ENCODE measurements at places on chromosomes 6 and 20.

GRCh38 chr6:2959909-2960719 is 11.3 kb downstream of the SERPINB6 start:
- DNase-seq, result no peak

- no peak for DNase-seq
Measured at GRCh38 chr6:16698997-16699868, 62.0 kb downstream of the ATXN1 start.

DNA sequence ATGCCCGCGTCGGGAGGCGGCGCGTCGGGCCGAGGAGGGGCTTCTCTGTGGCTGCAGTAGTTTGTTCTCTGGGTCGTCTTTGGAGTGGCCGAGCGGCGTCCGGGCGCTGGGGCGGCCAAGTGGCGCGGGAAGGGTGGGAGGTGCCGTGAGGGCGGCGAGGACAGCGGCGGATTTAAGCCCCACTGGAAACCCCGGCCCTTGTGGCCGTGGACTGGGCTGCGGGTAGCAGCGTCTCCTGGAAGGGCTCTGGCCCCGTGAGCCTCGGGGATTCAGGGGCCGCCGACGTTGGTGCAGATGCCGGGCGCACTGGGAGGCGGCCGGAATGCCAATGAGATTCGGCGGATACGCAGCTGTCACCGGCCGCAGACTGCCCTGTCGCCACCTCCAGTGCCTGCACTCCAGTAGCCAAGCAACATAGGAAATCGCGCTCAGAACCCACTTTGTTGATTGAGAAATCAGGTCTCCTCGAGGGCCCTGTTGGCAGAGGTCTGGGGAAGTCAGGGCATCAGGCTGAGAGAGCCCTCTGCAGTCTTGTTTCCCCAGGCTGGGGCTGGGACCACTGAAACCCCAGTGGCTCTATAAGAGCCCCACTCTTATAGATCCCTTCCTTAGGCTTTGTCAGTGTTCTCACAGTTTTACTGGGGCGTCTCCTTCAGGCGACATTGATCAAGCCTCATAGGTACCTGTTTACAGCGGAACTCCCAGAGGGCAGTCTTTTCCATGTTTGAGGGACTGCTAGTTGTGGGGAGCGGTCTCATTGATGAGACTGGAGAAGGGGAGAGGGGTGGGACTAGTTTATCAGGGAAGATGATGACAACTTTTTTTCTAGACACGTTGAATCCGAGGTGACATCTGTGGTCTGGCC is 642 bp downstream of the GZF1 start:
- no peak for DNase-seq

DNA sequence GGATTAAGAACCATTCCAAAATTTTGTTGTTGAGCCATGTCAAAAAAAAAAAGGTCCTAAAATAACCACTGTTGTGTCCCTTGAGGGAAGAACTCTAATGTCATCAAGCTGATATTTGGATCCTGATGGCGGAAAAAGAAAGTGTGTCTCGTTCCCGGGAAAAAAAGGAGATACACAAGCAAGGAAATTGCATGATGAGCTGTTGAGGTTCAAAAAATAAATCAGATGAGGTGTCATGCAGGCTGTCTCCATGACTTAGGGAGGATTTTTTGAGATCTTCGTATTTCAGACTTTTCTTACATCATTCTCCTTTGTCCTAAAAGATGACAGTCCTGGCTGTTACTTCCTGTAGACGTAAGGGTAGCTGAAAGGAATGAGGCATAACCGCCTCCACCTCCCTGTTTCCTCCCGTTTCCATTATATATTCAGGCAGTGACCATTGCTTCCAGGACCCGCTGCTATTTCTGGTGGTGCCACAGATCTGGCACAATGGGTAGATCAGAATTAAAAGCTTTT is 117.3 kb upstream of the TNFAIP3 start:
- DNase-seq, result no peak

DNA sequence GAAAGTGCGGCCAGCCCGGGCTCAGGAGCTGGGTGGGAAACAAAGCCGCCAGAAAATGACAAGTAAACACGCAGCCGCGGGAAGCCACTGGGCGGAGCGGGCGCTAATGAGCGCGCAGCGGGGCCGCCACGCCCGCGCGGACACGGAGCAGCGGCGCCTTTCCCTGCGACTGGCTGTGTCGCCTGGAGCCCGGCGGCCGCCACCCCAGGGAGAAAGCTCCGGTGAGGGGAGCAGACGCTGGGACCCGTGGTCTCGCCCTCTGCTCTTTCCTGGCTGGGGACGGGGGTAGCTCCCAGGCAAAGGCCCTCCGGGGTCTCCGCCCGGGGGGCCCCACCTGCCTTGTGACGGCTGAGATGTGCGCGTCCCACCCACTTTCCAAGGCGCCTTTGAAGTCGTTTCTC is 54.9 kb downstream of the PRR18 start:
- no peak for DNase-seq

DNA sequence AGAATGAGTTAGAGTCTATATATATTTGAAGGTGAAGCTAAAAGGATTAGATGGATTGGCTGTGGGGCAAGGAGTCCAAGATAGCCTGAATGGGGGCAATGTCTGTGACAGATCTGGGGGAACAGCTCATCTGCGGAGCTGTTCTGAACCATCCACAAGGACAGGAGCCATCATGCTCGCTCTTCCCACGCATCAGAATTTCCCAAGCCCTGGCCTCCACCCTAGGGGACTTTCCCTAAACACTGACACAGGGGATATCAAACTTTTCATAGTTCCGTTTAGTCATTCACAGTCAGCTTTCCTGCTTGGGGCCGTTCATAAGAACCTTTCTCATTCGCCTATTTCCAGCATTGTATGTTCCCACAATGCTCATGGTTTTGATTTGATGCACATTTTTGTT is 37.6 kb upstream of the CCN6 start:
- peak; percentile 25 for DNase-seq

- no peak for DNase-seq
Measured at GRCh38 chr6:41901882-41902519, 6.8 kb upstream of the USP49 start.

DNA sequence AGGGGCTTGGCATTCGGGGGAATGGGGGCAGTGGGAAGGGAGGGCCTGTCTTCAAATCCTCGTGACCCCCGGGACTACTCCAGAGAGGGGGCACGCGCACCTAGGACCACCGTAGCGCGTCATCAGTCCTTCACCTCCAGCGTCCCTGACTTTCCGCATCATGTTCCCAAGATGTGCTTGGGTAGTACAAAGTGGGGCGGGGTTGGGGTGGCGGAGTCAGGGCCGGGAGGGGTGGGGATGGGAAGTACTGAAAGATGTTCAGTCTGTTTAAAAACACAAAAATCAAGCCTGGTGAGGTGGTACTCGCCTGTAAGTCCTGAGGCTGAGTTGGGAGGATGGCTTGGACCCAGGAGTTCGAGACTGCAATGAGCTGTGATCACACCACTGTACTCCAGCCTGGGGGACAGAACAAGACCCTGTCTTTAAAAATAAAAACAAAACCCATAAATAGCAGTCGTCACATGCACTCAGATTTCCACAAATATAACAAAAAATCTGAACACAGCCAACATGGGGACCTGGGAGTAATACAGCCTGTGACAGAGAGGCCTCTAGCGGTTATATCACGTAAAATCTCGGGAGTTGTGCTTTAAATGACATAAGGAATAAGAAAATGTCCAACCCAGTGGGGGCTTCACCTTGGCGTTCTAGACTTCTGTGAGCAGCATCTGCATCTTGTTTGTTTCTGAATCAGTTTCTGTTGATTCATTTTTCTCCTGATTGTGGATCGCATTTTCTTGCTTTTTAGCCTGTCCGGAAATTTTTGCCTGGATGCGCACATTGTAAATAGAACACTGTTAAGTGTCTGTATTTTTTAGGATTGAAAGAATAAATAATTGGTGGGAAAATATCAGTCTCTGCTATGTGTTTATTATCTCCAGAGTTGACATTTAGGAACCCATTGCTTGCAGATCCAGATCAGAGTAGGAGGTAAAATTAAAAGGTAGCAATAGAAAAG is 698 bp upstream of the LRP11 start:
- no peak for DNase-seq

GRCh38 chr6:157137501-157137900 is 185.8 kb downstream of the TMEM242 start:
- no peak for DNase-seq

GRCh38 chr6:57177545-57178265 is 5.6 kb downstream of the BAG2 start:
- no peak for DNase-seq

GRCh38 chr6:64330694-64331307 is 695.2 kb downstream of the PHF3 start:
- DNase-seq, result peak; percentile 25
